ENCODE measurements at places on chromosomes 7 and 10. TPM values are rescaled to one million over a fixed set of nuclear protein-coding genes. Genes with fewer than 3 reads are reported as not detected.

The LIPJ gene
- total RNA-seq: 3.7 TPM

The PIK3AP1 gene
- total RNA-seq: 4.5 TPM

The APBB1IP gene
- 0.82 TPM for total RNA-seq

The A1CF gene
- total RNA-seq: not detected

The CPN1 gene
- total RNA-seq: not detected

The TAC1 gene
- total RNA-seq: 21.2 TPM

The ZNF365 gene
- total RNA-seq: 22.0 TPM

The ASB10 gene
- total RNA-seq: not detected

The CTTNBP2 gene
- total RNA-seq: 34.2 TPM

The TRIM4 gene
- 10.6 TPM for total RNA-seq

The MMP21 gene
- total RNA-seq: 0.41 TPM

The TRIM74 gene
- total RNA-seq: not detected

The AKR1C3 gene
- total RNA-seq: 2.4 TPM

The PLAC9 gene
- total RNA-seq: 0.82 TPM

The ARHGAP22 gene
- total RNA-seq: 1.6 TPM

The CFAP46 gene
- total RNA-seq: 2.0 TPM

The LRGUK gene
- total RNA-seq: 14.3 TPM

The PRKAR1B gene
- 80.7 TPM for total RNA-seq

The SPDYE6 gene
- not detected for total RNA-seq

The CALML3 gene
- total RNA-seq: under 0.01 TPM

The POLR2J2 gene
- total RNA-seq: 1.2 TPM

The FBXO24 gene
- 0.41 TPM for total RNA-seq

The MAP3K8 gene
- 4.9 TPM for total RNA-seq

The AKR1E2 gene
- total RNA-seq: 74.2 TPM

The MRLN gene
- not detected for total RNA-seq
